ENCODE measurements at places on chromosomes 1 and 21.

DNA sequence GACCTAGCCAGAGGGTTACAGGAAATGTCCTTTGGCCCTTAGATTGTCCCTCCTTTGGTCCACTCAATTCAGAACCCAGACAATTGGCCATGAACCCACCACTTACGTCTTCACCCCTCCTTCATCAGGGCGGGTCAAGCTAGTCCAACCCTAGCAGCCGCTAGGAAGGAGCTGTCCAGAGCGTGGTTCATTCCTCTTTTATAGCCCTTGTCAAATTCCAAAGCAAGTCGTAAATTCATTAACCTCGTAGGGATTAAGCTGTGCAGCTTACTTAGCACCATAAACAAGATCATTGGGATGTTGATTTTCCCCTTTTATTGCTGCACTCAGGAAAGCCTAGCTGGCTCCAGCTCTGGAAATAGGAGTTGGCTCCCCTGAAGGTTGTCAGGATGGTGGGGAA is 90.1 kb downstream of the TMEM53 start:
- no peak for DNase-seq

- DNase-seq = peak; percentile 30
These were observed 52.0 kb upstream of the SMYD2 start for GRCh38 chr1:214228976-214229375.

- no peak for DNase-seq
These were observed 2.0 kb downstream of the LRRC41 start for GRCh38 chr1:46301406-46301807.

- no peak for DNase-seq
These were observed 26.3 kb downstream of the CLEC20A start for GRCh38 chr1:178470411-178470960.

- DNase-seq = no peak
These were observed 14.0 kb downstream of the COL16A1 start for GRCh38 chr1:31689854-31690253.

- DNase-seq = no peak
These were observed 5.7 kb downstream of the DDAH1 start for GRCh38 chr1:85459290-85459689.

GRCh38 chr1:15277447-15277838 is 30.4 kb downstream of the FHAD1 start:
- DNase-seq = no peak

DNA sequence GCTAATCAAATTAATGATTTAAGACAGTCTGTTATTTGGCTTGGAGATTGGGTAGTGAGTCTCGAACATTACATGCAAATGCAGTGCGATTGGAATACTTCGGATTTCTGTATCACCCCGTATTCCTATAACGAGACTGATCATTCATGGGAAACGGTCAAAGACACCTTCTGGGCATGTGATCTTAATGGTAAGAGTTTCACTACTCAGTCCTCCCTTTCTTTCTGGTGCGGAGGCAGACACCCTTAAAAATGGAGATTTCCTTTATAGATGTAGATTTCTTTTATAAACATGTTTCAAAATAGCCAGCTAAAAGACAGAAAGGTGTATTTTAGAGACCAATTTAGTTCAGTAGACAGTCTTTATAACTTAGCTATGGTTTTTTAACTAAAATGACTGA is 74.4 kb downstream of the HS2ST1 start:
- DNase-seq = no peak

GRCh38 chr1:88979054-88979748 is 13.2 kb downstream of the KYAT3 start:
- DNase-seq = no peak

DNA sequence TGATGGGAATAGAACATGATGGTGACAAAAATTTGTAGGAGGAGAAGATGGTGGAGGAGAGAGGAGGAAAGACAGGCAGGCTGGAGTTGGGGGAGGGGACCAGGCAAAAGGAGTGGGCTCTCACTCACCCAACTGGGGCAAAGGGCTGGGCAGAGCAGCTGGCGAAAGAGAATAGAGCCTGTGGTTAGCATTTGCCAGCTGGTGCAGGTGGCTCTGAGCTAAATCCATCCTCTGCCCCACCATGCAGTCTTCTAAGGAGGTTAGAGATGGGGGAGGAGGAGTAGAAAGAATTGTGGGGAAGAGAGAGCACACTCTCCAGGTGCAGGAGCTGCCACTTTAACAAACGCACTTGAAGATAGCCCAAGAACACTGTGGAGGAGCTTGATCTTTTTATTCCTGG is 27.6 kb upstream of the SLAMF1 start:
- no peak for DNase-seq

DNA sequence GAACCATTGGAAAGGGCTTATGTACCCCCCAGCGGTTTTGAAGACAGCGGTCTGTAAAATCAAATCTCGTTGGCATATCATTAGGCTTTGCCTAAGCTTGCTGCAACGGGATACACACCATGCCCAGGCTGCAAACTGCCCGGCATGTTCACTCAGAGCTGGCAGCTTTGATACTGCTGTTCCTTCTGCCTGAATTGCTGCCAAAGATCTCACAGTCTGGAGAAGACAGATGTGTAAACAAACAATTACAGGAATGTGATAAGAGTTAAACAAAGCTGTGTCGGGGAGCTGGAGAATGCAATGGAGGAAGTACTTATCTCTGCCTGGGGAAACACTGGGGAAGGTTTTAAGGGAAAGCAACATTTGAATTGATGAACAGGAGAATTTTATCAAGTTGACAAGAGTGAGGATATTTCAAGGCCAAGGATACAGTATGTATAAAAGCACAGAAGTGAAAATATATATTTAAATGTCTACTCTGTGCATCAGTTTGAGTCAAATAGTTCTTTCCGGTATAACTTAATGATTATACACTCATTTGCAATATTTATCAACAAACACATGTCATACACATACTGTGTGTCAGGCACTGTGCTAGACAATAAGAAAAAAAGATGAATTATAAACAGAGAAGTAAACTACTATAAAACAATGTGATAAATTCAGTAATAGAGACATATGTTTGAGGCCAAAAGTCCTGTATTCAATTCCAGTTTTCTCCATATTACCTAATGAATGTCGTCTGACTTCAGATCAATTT is 29.9 kb downstream of the CHML start:
- peak; percentile 78 for DNase-seq

DNA sequence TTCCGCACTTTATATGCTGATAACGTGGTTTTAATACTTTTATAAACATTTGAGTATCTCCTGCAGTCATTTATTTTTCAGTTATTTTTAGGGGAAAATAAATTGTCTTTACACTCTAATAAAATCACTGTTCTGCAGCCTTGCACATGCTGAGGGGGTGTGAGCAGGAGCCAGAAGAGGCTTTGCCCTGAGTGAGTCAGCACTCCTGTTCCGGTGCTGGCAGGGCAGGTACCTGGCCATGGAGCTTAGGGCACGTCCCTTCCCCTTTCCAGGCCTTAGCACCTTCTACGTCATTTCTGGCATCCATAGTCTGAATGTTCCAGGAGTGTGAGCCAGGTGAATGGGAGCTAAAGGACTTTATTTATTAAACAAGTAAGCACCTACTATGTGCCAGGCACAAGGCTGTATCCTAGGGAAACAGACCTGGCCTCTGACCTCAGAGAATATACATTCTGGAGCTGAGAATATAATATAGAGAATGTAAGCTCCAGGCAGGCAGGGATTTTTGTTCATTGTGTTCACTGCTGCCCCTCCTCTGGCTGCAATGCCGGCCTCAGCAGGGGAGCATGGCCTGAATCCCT is 402.9 kb downstream of the PTPRU start:
- DNase-seq = peak; percentile 23

DNA sequence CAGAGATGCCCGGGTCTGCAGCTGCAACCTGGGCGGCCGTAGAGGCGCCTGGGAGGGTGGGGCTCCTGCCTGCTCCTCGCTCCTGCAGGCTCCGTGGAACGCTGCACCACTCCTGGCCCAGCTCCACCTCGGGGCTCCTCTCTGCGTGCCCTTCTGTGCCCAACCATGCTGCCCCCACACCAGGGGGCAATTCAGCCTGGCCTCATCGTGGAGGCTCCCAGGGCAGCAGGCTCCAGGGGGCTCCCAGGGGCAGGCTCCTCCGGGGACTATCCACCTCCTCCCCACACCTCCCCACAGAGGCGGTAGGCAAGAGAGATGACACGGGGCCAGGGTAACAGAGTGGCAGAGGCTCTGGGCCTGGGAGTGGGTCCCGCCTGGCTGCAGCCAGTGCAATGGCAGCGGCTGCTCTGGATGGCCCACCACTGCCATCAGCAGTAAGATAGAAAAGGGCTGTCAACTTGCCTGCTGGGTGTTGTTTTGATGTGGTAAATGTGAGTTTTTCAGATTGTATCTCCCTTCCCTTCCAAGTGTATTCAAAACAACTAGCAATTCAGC is 22.4 kb upstream of the LRRC8C start:
- DNase-seq = no peak

- DNase-seq = no peak
These were observed 455.6 kb upstream of the ZP4 start for GRCh38 chr1:238346340-238346739.

GRCh38 chr1:185498207-185498606 is 181.2 kb upstream of the IVNS1ABP start:
- DNase-seq = no peak

- DNase-seq = peak; percentile 50
These were observed 98.8 kb downstream of the NOS1AP start for GRCh38 chr1:162168261-162168660.

GRCh38 chr21:27673581-27673980 is 706.7 kb upstream of the ADAMTS5 start:
- no peak for DNase-seq

GRCh38 chr1:70820396-70820795 is 227.2 kb downstream of the PTGER3 start:
- DNase-seq = no peak

DNA sequence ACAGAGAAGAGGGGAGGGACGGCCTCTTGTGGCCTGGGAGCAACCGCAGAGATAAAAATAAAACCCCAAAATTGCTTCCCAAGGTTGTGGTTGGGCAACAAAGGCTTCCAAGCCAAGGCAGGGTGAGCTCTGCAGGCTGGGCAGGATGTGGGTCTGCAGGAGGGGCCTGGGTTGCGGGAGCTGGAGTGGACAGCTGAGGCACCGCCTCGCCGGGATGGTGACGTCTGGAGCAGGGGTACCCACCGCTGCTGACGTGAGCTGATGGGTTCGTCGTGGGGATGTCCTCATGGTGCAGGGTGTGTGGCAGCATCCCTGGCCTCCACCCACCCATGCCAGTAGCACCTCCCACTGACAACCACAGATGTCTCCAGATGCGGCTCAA is 3.7 kb downstream of the AURKAIP1 start:
- DNase-seq = no peak

GRCh38 chr1:207898260-207898659 is 12.7 kb downstream of the CD34 start:
- DNase-seq = no peak

DNA sequence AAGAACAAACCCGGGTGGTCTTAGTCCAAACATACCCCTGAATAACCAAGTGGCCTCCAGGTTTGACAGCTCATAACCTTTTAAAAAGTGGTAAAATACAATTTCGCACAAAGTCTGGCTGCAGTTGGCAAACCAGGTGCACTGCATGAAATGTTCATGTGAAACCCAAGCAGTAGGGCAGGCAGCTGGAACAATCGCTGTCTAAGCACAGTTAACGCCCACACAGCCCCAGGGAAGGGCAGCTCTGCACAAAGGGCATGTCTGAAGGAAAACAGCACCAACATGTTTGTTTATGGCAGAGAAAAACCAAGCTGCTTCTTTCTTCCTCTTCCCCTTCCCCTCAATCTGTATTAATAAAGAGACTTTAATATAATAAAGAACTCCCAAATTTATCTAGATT is 49.5 kb downstream of the KIAA1614 start:
- DNase-seq = no peak

DNA sequence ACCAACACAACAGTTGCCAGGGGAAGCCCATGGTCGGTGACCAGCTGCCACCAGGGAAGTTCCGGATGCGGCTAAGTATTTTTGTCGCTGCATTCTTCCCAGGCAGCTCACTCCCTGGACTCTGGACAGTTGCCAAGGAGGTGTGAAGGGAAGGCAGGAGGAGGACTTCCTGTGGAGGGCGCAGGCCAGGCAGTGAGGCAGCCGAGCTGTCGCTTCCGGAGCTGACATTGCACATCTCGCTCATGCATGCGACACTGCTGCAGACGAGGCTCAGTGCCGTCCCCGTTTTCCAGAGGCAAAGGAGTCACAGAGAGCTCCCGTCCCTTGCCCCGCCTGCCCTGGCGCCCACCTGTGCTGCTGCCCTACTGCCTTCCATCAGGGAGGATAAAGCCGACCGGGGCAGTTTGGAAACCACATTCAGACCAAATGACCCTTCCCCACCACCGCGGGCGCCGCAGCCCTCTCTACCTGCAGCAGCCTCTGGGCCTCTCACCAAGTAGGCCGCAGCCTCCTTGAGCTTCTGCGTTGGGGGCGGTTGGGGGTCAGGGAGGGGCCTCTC is 81.4 kb downstream of the NENF start:
- peak; percentile 97 for DNase-seq

- DNase-seq = no peak
These were observed 1.5 kb downstream of the EIF3I start for GRCh38 chr1:32223683-32224082.

DNA sequence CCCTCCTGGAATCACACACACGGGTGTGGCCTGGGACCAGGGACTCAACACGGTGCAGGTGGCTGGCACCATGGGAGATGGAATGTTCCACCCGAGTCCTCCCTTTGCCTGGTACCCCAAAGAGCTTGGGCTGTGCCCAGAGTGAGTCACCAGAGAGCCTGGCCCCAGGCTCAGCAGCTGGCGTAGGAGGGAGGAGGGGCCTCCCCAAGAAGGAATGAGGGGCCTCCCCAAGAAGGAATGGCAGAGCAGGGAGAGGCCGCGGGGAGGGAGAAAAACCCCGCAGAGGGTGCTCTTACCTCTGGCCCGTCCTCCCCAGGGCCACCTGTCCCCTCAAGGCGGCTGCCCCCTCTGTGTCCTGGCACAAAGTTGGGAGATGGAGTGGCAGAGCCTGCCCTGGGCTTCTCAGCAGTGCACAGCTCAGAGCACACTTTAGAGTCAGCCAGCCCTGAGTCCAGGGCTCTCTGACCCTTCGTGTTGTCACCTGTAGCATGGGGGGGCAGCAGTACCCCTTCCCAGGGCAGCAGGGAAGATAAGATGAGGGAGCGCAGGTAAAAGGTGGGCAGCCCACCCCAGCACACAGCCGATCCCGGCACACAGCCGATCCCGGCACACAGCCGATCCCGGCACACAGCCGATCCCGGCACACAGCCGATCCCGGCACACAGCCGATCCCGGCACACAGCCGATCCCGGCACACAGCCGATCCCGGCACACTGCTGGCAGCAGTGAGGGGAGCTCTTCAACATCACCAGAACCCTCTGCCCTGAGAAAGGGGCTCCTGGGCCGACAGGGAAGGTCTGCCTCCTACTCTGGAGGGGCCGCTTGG is 20.2 kb upstream of the KCNAB2 start:
- peak; percentile 75 for DNase-seq

DNA sequence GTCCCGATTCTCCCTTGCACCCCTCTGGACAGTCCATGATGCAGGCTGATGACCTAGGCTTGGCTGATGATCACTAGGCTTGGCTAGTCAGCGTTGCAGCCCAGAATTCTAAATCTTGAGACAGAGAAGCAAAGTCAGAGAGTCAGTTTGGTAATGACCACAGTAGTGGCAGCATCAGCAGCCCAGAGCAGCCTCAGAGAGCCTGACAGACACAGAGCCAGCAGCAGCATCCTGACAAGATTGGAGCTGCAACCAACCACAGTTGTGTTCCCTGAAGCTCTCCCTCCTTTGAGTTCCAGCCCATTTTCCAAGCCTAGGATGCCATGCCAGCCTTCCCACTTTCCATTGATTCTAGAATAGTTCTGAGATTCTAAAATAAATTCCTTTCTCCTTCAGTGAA is 16.8 kb upstream of the ITLN1 start:
- DNase-seq = no peak

GRCh38 chr1:36083635-36084496 is at the start of gene TEKT2:
Gene TEKT2, plus strand, starts transcription at chr1:36084094. Its CDS starts 828 bp downstream, at chr1:36084922.
- peak; percentile 74 for DNase-seq

- DNase-seq = no peak
These were observed 40.8 kb upstream of the IGSF3 start for GRCh38 chr1:116708255-116708900.
